ENCODE measurements at places on chromosomes 13 and 19.
A peak's percentile ranks its signal among the peaks of the same experiment; 100 is the strongest.

GRCh38 chr13:38309397-38309796 is 40.3 kb upstream of the UFM1 start:
- DNase-seq, result no peak

DNA sequence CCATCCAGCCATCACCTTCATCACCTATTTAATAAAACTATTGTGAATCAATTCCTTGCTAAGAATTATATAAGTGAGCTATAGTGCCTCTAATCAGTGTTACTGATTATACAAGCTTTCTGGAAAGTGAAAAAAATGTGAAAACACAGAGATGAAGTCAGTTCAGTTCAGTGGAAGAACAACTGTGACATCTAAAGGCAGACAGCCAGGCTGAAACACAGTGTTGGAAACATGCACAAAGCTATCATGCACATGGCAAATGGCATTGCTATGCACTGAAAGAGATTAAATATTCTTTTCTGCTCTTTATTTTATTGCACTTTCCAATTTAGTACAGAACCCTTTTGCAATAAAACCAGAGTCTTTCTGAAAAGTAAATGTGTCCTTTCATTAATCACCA is 294.0 kb downstream of the RBM26 start:
- no peak for DNase-seq

GRCh38 chr13:80955501-80955900 is 614.6 kb upstream of the SPRY2 start:
- DNase-seq, result no peak

DNA sequence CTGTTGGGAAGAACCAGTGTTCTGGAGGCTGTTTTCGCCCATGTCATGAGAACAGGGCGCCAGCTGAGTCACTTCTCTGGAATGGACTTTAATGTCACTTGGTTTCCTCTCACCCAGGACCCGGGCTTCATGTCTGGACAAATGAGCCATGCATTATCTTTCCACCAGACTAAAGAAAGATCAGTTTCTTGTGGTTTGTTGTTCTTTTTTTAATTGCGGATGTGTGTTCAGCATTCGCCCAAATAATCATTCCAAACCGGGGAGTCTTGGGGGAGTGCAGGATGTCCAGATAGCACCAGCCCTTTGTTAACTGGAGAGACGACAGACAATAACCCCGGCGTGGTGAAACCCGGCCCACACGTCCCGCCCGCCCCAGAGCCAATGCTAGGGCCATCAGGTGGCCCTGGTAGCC is 102.5 kb downstream of the COL4A2 start:
- no peak for DNase-seq

- DNase-seq, result no peak
These were observed 546.6 kb downstream of the KCTD12 start for GRCh38 chr13:76339649-76340048.

DNA sequence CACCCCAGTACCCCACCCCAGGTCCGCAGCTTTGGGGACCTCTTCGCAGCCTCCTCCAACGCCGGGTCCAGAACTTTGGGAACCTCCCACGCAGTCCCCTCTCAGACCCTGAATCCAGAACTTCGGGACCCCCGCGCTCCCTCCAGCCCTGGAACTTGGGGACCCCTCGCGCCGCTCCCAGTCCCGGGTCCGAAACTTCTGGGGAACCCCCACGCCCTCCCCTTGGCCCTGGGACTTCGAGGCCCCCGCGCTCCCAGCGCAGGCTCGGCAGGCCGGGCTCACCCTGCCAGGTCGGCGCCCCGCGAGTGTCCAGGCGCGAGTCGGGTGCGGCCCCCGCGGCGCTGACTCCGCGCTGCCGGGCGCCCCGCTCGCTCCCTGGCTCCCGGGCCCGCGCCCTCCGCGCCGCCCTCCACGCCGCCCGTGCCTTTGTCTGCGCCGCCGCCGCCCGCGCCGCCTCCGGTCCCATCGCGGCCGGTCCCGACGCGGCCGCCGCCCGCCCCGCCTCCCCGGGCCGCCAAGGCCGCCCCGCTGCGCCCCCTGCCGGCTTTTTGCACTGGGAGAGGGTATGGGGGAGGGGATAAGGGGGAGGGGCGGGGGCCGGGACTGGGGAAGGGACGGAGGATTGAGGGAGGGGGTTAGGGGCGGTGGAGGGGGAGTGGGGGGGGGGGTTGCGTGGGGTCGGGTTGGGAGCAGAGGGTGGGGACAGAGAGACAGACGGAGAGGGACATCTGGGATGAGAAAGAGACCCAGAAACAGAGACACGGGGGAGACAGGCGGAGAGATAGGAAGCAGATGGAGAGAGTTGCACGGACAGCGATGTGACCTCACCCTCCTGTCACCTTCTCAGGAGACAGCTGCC is at the start of gene HOMER3:
Gene HOMER3 (minus strand): TSS at position 449 of the 859 bp plus-strand sequence. CDS start 2,235 bp downstream, outside the sequence.
- peak; percentile 80 for DNase-seq

DNA sequence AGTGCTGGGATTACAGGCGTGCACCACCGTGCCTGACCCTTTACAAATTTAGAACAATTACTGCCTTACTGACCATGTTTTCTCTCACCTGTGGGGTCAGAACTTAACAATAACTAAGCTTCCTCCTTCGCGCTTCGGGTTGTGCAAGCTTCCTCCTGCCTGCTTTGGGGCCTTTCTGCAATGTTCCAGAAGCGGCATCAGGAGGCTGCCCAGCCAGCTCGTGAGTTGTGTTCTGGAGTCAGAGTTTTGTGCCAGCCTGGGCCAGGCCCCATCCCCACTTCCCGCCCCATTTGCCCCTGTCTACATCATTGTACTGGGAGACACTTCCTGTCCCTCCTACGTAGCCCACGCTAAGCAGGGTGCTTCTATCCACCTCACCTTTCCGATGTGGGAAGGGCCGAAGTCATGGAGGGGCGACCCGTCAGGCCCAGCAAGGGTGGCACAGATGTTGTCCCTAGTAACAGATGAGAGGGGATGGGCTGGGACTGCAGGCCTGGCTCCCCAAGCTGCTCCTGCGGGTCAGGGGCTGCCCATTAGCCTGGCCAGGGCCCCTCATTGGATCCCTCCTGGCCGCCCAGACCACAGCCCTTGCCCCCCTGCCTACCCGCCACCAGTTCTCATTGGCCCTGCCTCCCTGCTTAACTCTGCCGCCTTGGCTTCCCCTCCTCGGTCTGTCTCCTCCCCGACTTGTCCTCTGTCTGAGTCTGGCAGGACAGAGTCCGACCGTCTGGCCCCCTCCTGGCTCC is 13.4 kb downstream of the UHRF1 start:
- no peak for DNase-seq

GRCh38 chr19:3356805-3357204 is 9.6 kb upstream of the NFIC start:
- no peak for DNase-seq

DNA sequence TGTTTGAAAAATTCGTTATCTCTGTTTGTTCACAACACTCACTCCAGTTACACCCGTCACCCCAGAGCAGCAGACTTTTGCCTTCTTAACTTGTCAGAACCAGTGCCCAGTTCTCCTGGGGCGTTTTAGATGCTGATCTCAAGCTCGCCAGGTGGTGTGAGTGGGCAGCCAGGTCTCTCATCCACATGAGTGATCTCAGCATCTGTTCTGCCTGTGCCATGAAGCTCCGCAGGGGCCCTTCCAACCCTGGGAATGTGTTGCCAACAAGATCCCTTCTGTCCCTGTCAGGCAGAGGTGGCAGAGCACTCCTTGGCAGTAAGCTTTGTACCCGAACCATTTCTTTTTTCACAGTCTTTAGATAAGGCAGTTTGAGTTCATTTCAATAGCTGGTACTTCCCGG is 896.5 kb downstream of the UQCRFS1 start:
- no peak for DNase-seq

GRCh38 chr13:84126671-84127171 is 244.4 kb upstream of the SLITRK1 start:
- DNase-seq, result peak; percentile 58

- DNase-seq, result no peak
These were observed 8.0 kb downstream of the FGF22 start for GRCh38 chr19:647566-648284.

DNA sequence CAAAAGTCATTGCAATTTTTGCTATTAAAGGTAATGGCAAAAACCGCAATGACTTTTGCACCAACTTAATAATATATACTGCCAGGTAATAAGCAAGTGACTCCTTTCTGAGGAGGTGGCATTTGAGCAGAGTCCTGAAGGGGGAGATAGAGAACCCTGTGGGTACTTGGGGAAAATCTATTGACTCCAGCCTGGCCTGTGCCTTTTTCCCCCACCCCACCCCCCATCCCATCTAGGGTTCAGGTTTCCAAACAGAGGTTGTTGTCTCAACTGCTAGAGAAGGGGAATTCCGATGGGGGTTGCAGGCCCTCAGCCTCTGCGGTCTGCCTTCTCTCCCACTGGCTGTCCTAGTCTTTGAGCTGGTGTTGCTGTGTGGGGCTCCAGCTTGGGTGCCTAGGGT is 11.5 kb downstream of the S1PR2 start:
- DNase-seq, result no peak

GRCh38 chr13:74316547-74316946 is 182.3 kb upstream of the KLF12 start:
- DNase-seq, result no peak

GRCh38 chr19:5329141-5329540 is 11.5 kb downstream of the PTPRS start:
- no peak for DNase-seq

GRCh38 chr19:18650468-18651041 is 13.7 kb downstream of the KLHL26 start:
- DNase-seq, result no peak

DNA sequence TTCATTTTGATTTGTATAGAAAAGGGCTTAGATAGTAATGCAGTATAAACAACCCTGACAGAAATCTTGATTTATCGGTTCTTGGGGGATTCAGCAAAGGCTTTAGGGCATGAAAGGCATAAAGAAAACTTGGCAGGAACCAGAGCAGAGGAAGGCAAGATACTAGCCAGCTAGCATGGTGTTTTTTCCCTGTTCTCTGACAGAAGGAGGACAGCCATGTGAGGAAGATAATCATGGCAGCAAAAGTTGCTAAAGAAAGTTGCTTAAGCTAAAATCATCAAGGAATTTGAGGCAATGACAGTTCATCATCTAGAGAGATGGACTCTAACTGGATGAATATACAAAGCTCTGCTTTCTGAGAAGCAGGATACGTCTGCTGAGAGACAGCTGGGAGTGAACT is 294.1 kb downstream of the KCNRG start:
- DNase-seq, result no peak

DNA sequence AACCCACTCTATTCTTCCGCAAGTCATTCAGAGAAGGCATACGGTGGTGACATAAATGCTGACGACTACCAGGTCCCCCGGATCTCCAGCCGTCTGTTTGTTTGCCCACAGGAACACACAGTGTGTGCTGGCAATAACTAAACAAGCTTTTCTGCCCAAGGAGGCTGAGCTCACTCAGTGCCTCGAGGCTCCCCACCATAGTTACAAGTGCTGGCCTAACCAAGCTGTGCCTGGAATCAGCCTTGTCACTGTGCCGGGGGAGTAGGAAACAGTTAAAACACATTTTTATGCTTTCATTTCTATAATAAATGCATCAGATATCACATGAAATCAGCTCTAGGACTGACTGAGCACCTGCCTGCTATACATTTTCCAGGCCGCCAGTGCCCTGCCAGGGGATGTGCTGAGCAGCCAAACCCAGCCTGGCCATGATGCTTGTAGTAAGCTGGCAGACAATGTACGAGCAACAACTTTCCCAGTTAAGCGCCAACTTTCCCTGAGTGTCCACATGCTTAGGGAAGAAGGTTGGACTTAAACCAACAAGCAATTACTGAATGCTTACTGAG is 28.1 kb downstream of the BRD4 start:
- no peak for DNase-seq

DNA sequence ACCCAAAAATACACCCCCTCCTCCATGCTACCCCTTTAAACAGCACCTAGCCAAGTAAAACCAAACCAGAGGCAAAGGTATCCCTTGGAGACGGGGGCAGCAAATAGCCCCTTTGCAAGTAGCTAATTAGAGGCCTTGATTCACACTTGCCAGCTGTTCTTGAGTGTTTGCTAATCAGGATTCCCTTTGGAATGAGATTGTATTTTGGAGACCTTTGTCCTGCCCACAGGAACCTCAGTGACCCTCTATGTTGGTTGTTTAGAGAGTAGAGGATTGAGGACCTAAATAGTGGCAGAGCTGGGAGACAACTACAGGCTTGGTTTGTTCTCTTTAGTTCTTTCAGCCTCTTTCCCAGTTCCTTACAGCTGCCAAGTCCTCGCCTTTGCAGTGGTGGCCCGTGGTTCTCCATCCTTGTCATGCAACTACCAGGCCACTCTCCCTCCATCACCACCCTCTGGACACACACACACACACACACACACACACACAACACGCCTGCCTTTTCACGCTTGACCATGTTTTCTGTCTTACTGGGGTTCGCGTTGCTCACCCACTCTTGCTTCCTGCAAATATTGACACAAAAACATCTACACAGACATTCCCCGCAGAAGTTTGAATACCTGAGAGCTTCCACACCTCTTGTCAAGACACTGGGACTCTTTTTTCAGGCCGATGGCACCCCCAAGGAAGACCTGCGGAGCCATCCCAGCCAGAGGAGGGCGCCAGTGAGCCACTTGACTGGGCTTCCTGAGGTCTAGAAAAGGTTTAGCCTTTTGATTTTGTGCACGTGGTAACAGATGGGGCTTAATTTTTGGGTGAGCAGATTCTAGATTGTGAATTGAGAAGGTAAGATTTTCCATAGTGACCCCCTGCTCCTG is 80.0 kb upstream of the GPR183 start:
- DNase-seq, result peak; percentile 80

DNA sequence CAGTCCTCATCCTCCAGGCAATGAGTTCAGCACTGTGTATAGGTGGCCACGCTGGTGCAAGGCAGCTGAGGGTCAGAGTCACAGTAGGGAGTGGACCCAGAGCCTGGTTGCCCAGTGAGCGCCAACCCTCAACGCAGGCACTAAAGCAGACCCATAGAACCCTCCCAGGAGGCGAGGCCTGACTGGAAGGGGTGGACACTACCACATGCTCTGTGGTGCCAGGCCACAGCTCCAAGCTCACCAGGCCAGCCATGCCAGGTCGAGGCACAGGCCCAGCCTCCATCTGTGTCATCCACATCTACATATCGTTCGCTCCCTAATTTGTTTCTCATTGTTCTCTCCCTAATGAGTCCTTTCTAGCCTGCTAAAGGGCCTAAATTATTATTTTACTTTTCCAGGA is 165.8 kb upstream of the GPR12 start:
- DNase-seq, result no peak

GRCh38 chr13:44050450-44051063 is 170.9 kb downstream of the LACC1 start:
- DNase-seq, result no peak

Data from stimulated activated effector memory CD8-positive, alpha-beta T cell treated with anti-CD3 and anti-CD28 coated beads, Interleukin-12 subunit alpha, Interleukin-12 subunit beta, amount 100 ng/mL, for 72 hours (primary cell).